ENCODE measurements at places on chromosomes 11 and 22.
A peak's percentile ranks its signal among the peaks of the same experiment; 100 is the strongest.

GRCh38 chr11:110069158-110069737 is 23.9 kb upstream of the ZC3H12C start:
- no peak for DNase-seq

DNA sequence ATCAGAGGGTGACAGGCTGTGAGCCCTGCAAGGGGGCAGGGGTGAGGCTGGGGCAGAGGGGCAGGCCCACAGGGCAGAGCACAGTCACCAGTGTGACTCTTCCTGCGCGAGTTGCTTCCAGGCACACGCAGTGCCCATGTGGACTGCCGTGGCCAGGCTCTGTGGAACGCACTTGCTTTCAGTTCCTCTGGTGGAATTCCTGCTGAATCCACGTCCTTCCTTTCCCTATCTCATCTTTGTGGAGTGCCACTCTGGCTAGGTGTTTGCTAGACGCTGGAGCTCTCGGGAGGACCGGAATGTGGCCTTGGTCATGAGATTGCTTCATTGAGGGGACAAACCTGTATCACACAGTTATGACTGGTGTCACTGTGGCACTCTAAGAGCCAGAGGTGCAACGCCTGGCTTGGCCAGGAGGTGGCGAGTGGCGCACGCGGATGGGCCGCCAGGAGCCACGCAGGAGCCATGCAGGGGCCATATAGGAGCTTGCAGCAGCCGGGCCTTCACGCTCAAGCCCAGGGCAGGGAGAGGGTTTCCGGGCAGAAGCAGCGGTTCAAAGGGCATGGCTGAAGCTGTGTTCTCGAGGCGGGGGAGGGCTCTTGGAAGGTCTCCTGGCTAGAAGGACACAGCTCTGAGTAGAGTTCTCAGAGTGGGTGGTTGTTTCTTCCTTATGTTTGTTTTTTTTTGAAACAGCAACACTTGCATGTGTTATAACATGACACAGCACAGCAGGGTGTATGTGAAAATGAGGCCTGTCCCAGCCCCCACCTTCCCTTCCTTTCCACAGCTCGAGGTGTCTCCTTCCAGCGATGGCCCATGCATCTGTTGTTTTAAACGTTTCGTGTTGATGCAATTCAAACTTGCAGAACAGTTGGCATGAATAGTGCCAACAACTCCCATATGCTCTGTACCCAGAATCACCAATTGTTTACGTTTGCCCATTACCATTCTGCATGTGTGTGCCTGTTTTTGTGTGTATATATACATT is 36.2 kb downstream of the TBC1D22A start:
- peak; percentile 66 for DNase-seq

DNA sequence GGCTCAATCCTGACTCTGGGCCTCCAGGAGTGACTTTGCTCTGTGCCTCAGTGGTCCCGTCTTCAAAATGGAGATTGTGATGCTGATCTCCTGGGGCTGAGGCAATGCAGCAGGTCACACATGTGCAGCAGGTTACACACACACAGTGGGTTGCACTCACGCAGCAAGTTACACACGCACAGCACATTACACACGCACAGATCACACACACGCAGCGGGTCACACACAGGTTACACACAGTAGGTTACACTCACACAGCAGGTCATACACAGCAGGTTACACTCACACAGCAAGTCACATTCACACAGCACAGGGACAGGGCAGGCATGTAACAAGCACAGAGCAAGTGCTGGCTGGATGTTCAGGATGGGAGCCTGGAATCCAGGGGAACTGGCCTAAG is 11.3 kb downstream of the C11orf24 start:
- no peak for DNase-seq

GRCh38 chr11:131977231-131977630 is 606.8 kb downstream of the NTM start:
- DNase-seq, result no peak

- no peak for DNase-seq
Observed at GRCh38 chr11:60926500-60926899, 2.2 kb downstream of the TMEM132A start.

DNA sequence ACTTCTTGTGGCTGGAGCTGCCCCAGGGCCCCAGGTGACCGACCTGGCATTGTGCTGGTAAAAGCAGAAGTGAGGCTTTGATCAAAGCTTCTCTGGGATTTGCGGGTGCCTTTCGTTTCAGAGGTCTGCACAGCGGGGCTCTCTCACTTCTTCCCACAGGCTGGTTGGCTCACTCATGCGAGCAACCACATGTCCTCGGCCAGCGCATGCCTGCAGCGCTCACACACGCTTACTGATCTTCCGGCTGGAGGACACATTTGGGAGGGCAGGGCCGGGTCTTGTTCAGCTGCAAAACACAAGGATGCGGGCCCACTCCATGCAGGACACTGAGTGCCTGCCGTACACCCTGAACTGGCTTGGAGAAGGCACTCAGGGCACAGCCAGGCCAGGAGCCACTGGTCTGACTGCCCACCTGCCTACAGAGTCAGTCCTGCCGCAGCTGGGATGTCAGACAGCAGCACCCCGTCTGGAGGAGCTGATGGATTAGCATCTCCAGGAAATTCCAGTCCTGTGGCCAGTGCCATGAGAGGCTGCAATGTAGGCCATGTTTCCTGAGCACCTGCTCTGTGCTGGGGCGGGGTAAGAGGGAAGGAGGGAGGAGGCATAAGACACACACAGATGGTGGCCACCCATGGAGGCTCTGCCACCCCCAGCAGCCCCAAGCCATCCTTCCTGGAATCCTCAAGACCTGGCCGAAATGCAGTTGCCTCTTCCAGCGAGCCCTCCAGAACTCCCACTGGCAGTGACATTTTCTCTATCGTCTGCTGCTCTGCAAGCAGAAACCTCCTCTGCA is 1383.2 kb downstream of the BRD1 start:
- DNase-seq, result no peak

GRCh38 chr11:64220798-64221197 is 5.2 kb downstream of the TRPT1 start:
- DNase-seq, result no peak

DNA sequence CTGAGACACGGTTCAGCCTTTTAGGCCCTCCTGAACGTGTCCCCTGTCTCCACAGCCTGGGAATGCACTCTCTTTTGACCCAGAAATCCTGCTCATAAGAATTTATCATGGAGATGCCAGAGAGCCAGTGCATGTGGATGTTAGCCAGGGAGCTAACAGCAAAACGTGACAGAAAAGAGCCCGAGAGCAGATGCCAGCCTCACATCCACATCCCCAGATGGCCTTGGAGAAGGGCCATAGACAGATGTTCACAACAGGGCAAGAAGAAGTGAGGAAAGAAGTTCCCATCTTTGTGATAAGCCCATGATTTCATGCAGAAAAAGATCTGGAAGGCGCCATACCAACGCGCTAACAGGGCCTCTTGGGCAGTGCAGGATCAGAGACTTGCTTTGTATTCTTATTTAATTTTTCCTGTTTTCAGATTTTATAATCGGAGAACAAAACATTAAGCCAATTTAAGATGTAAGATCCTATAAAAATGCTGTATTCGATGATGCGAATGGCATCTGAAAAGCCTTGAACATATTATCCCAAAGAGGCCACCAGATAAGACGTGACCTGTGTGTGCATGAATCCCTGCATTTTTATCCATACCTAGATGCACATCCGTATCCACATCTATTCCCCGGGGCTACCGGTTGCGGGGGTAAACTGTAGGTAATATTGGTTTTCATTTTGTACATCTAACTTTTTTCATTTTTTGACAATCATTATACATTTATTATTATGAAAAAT is 48.7 kb downstream of the IGLL5 start:
- no peak for DNase-seq

DNA sequence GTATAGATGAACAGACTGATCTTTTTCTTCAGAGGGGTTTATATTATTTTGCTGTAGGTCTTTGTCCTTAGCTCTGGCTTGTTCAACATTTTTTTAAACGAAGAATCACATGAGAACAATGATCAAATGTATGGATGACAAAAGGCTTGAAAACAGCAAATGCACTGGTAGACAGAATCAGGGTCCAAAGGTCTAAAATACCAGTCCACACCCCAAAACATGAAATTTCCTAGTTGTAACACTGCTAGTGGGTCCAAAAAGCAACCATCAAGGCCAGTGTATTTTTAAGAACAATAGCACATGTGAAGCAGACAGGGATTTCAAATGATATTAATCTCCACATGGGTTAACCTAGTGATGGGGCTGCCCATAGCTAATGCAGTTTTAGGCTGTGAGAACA is 162.0 kb downstream of the SWAP70 start:
- no peak for DNase-seq

DNA sequence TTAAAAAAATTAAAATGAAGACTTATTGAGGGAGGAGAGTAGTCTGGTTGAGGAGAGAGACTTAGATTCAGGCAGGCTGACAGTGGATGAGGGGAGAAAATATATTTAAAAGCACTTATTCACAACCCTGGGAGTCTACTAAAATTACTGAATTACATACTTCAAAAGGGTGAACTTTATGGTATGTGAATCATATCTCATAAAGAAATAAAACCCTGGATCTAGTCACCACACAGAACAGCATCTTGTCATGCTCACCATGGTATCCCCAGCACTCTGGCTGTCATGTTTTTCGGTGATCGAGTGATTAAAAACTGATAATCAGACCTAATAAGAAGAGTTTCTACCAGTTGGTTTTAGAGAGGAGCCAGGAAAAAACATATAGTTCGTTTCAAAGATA is 11.0 kb downstream of the TEAD1 start:
- DNase-seq, result no peak

DNA sequence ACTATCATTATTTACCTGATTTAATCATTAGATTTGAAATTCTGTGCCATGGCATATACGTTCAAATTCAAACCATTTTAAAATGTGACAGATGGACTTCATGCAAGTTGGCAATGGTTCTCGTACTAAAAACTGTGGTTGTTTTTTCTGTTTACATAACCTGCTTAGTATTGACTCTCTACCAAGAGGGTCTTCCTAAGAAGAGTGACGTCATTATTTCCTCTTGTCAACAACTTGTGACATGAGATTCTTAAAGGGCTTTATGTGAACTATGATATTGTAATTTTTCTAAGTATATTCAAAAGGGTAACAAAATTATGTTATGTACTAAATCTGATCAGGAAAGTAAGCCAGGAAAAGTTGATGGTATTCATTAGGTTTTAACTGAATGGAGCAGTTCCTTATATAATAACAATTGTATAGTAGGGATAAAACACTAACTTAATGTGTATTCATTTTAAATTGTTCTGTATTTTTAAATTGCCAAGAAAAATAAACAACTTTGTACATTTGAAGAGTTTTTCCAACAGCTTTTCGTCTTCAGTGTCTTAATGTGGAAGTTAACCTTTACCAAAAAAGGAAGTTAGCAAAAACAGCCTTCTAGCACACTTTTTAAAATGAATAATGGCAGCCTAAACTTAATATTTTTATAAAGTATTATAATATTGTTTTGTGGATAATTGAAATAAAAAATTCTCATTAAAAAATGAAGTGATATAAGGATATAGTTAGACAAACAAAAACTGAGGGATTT is 87.0 kb downstream of the GRK3 start:
- no peak for DNase-seq

GRCh38 chr22:20112623-20113511 is 3.0 kb upstream of the RANBP1 start:
- DNase-seq, result no peak

DNA sequence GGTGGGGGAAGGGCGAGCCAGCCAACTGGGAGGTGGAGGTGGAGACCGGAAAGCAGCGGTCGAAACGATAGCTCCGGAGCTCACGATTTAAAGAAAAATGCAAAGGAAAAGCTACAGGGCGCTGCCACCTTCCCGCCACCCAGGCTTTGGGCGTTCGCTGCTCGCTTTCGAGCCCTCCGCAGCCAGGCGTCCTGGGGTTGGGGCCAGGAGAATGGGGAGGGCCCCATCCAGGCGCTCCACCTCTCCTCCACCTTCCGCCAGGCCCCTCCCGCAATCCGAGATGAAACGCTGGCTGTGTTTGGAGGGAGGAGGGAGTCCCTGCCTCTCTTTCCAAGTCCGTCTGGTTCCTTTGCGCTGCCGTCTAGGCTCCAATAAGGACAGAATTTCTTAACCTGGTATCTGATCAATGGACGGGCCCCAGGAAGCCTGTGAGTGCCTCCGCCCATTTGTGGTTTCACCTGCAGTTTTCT is 483 bp upstream of the ABTB2 start:
- no peak for DNase-seq

GRCh38 chr11:119977561-119977860 is 160.4 kb downstream of the TRIM29 start:
- no peak for DNase-seq

- DNase-seq, result no peak
Observed at GRCh38 chr22:39522567-39523300, 2.4 kb downstream of the ATF4 start.

GRCh38 chr11:10443152-10443551 is 11.9 kb upstream of the AMPD3 start:
- no peak for DNase-seq

DNA sequence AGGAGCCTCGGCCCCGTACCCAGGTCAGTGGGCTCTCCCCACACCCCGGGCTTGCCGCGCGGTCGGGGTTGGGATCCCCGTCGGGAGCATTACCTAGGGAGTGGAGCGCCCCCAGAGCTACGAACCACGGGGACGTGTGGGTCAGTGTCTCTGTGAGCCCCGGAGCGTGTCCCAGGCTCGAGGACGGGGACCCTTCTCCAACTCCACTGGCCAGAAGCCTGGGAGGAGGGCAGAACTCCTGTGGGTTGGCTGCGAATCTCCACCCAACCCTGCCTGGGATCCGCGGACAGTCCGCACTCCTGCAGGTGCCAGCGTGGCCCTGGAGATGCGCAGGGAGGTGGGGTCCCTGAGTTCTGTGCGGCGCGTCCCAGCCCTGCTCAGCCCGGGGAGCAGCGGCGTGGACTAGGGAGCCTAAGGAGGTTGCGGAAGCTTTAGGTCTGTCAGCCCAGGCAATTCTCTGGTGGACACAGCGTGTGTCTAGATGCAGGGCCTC is 346 bp downstream of the PPFIBP2 start:
- DNase-seq, result no peak

- DNase-seq, result no peak
Observed at GRCh38 chr11:83697518-83697917, 411.4 kb upstream of the CCDC90B start.
